ENCODE measurements at places on chromosomes 7 and 10.

GRCh38 chr7:88760136-88760515 is 626 bp downstream of the ZNF804B start:
- no peak for DNase-seq

DNA sequence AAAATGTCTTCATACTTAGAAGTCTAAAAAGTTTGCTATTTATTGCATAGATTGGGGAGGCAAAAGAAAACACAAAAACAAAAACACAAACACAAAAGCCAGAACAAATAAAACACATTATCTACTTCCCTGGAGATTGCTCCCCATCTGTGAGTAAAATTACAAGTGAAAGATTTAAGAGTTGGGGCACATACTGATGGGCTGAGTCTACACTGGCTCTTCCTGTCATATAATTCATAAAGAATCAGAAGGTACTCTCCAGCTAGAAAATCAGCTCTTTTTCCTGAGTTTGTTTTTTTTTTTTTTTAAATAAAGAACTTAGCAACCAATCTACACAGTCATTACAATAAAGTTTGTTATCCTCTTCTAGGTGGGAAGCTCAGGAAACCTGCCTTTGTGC is 192.4 kb upstream of the LRRN3 start:
- no peak for DNase-seq

DNA sequence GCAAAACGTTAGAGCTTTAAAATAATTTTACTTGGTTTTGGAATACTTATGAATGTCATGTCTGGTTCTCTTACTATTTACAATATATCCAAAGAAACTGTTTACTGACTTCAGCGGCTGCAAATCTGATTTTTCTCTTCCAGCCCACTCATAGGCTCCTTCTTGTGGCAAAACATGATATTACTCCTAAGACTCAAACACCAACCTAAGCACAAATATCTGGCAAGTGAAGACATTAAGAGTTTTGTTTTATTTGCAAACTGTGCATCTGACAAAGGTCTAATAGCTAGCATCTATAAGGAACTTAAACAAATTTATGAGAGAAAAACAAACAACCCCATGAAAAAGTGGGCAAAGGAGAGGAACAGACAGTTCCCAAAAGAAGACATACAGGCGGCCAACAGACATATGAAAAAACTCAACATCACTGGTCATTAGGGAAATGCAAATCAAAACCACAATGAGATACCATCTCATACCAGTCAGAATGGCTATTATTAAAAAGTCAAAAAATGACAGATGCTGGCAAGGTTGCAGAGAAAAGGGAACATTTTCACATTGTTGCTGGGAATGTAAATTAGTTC is 20.3 kb upstream of the GJC3 start:
- peak; percentile 23 for DNase-seq

DNA sequence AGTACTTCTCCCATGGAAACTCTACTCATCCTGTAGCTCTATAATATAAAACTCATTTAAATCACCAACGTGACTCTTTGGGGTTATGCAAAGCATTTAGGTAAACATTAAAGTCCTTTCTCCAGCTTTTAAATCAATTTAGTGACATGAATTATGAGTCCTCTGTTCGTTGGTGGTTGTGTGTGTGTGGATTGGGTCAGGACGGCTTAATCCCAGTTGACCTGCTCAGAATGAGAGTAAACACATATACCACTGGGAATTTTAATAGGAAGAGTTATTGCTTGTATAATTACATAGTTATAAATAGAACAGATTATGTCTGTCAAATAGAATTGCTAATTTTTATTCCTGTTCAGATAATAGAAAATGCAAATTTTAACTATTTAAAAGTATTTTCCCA is 30.7 kb upstream of the ADCY1 start:
- no peak for DNase-seq

DNA sequence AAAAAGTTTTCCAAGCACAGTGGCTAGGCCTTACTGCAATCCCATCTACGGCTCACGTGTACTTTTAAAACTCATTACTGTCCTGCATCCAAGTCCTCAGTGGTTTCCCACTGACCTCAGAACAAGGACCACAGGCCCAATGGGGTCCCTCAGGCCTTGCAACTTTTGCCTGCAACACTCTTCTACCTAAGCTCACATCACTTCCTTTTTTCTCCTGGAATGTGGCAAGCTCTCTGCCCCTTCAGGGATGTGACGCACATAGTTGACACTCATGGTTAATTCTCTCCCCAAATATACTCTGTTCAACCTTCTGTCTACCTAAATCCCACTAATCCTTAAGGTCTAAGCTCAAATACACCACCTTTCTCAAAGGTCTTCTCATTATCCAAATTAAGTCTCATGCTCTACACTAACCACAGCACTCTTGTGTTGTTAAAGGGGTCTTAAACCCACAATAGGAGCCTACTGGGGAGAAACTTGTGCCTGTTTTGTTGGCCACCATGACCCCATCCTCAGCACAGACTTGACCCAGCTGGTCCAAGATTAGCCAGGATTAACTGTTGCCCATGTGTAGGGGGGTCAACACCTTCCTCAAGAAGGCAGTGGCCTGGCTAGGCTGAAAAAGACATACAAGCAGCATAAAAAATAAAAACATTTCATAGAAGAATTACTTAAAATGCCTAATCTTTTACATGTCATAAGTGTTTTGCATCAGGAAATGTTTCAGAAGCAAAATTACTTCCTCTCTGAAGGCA is 15.2 kb downstream of the HNRNPF start:
- no peak for DNase-seq

DNA sequence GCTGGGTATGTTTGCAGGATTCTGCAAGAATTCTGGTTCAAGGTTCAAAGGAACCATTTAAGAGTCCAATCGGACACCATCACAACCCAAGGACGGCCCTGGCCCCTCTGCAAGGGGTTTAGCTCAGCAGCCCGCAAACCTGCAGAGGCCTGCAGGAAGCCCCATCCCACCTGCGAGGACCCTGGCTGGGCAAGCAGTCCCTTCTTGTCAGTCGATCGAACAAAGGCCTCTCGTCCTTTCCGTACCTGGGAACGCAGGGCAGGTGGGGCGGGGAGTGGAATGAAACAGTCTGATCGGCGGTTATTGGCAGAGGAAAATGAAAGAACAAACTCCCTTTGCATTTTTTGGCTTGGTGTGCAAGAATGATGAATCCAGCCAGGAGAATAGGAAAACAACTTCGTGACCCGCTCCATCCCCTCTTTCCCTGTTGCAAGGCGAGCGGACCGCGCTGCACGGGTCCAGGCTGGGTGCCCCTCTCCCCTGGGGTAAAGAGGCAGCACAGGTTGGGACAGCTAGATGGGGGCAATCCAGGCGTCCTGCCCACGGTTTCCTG is 73.7 kb downstream of the INSIG1 start:
- DNase-seq = no peak

- DNase-seq = peak; percentile 33
Observed at GRCh38 chr10:52212062-52212461, 102.0 kb upstream of the DKK1 start.

GRCh38 chr10:93512565-93512964 is 16.2 kb downstream of the CEP55 start:
- no peak for DNase-seq

GRCh38 chr10:59560990-59561389 is 148.7 kb downstream of the SLC16A9 start:
- no peak for DNase-seq

GRCh38 chr10:725786-726185 is 36.3 kb upstream of the DIP2C start:
- DNase-seq = peak; percentile 2

DNA sequence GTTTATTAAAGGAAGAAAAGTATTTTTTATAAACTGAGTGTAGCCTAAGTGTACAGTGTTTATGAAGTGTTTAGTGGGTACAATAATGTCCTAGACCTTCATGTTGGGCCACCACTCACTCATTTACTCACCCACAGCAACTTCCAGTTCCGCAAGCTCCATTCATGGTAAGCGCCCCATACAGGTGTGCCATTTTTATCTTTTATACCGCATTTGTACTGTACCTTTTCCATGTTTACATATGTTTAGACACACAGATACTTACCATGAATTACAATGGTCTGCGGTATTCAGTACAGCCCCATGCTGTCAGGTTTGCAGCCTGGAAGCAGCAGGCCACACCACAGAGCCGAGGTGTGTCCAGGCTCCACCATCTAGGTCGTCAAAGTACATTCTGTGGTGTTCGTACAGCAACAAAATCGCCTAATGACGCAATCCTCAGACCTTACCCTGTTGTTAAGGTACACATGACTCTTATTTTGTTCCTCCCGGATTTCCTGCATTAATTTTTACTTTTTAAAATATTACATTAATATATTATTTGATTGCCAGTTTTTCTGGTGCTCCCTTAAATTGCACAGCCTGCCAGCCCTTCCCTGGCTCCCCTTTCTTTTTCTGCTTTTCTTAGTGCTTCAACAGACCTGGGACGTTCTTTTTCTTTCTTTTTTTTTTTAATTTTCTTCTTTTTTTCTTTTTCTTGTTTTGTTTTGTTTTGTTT is 881 bp upstream of the SSBP1 start:
- peak; percentile 45 for DNase-seq

- peak; percentile 89 for DNase-seq
Observed at GRCh38 chr10:91635401-91636400, 2.8 kb upstream of the PPP1R3C start.

- DNase-seq = no peak
Observed at GRCh38 chr7:117562759-117563158, 82.9 kb downstream of the CFTR start.

- peak; percentile 38 for DNase-seq
Observed at GRCh38 chr10:42475168-42476098, 162.9 kb downstream of the ZNF33B start.

- DNase-seq = no peak
Observed at GRCh38 chr10:78955206-78955605, 113.6 kb upstream of the ZMIZ1 start.

Measured in fibroblast of villous mesenchyme (primary cell).